ENCODE measurements at places on chromosomes 3 and 15.
A peak's percentile ranks its signal among the peaks of the same experiment; 100 is the strongest.

DNA sequence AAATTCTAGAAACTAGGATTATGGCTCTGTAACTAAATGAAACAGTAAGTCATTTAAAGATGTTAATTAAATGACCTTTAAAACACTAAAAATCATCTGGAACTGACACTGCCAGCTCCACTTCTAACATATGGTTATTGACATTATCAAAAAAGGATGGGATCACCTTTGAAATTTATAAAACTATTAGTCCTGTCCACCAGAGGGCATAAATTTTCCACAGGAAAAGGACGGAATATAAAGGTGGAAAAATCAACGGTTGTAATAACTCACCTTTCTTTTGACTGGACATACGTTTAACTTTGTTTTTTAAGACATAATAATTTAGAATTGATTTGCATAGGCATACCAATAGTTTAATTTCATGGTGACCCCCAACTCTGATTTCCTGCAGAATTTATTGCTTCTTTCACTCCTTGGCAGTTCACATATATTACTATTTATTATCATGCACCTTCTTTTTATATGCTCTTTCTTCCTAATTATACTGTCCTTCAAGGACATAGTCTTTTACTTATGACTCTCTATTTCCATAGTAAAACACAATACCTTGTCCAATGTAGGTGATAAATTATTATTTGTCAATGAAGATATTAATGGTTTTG lies 345.7 kb downstream of the CADM2 start:
- DNase-seq: no peak
- H3K4me3 ChIP-seq: no peak overlapping the region
- H3K36me3 ChIP-seq: no peaks in the 10 kb centered on the region
- H3K27me3 ChIP-seq: no peaks in the 10 kb centered on the region

- no peak overlapping the region for H3K4me3 ChIP-seq
- H3K27me3 ChIP-seq: no peaks in the 10 kb centered on the region
- 0 out of 2 replicates have a peak, but pooled peaks cover 2% of the 10 kb centered on the region for H3K36me3 ChIP-seq
- DNase-seq: no peak
These were observed 40.2 kb downstream of the PPM1L start for GRCh38 chr3:160796089-160796812.

GRCh38 chr3:77404871-77405270 lies 365.0 kb downstream of the ROBO2 start:
- no peak for DNase-seq
- no peaks in the 10 kb centered on the region for H3K27me3 ChIP-seq

DNA sequence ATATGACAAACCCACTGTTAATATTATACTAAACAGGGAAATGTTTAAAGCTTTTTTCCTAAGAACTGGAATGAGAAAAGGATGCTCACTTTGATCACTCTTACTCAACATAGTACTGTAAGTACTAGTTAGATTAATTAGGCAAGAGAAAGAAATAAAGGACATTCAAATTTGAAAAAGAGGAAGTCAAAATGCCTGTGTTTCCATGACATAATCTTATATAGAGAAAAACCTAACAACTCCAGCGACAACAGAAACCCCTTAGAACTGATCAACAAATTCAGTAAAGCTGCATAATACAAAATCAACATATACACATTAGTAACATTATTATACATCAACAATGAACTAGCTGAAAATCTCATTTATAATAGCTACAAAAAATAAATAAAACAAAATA lies 200.6 kb upstream of the ROBO1 start:
- no peak for DNase-seq
- H3K4me3 ChIP-seq: no peak overlapping the region
- no peak overlapping the region for H3K27ac ChIP-seq
- no peaks in the 10 kb centered on the region for H3K36me3 ChIP-seq

DNA sequence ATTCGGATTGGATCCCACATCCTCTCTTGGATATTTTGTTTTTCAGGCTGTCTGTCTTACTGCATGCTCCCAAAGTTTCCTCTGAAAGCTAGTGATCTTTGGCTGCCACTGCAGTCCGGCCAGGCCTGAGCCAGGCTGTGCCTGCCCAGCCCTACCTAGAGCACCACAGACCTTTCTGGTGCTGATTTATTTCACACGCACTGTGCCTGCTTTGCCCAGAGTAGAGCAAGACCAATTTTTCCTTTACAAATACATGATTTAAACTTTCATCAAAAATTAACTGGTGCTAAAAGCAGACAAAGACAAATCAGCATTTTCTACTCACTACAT lies 28.0 kb upstream of the NDUFB4 start:
- peak overlapping the region; percentile 92 for H3K27ac ChIP-seq
- peaks cover 17% of the 10 kb centered on the region for H3K36me3 ChIP-seq
- peak overlapping the region; percentile 47 for H3K4me3 ChIP-seq
- peaks cover 40% of the 10 kb centered on the region for H3K4me1 ChIP-seq
- no peak for DNase-seq

DNA sequence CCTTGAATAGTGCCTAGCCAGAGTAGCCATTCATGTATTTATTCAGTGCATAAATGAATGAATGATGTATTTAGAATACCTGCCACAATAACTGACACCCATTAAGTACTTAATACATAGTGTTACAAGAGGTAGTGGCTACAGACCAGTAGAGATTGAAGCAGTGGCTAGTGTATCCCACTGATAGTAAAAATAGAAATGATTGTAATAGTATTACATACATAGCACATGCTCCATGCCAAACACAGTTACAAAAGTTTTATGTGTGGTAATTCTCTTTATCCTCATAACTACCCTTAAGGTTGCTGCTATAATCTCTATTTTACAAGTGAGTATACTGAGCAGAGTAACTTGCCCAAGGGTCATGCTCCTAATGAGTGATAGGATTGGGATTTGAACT lies 30.3 kb upstream of the SCAANT1 start:
- no peak overlapping the region for H3K4me3 ChIP-seq
- no peaks in the 10 kb centered on the region for H3K36me3 ChIP-seq
- no peaks in the 10 kb centered on the region for H3K27me3 ChIP-seq
- H3K4me1 ChIP-seq: peaks cover 37% of the 10 kb centered on the region
- no peak for DNase-seq

GRCh38 chr3:72182206-72182605 lies 397.3 kb upstream of the PROK2 start:
- H3K36me3 ChIP-seq: no peaks in the 10 kb centered on the region
- no peak for DNase-seq
- peaks cover 2% of the 10 kb centered on the region for H3K27me3 ChIP-seq
- no peak overlapping the region for H3K27ac ChIP-seq

- H3K27ac ChIP-seq: no peak overlapping the region
- no peaks in the 10 kb centered on the region for H3K36me3 ChIP-seq
- H3K4me1 ChIP-seq: peaks cover 6% of the 10 kb centered on the region
These were observed 297.0 kb upstream of the EPHA3 start for GRCh38 chr3:88810455-88810854.

GRCh38 chr3:31157047-31157694 lies 262.7 kb upstream of the GADL1 start:
- no peak for DNase-seq
- H3K4me3 ChIP-seq: no peak overlapping the region
- no peaks in the 10 kb centered on the region for H3K27me3 ChIP-seq
- no peaks in the 10 kb centered on the region for H3K4me1 ChIP-seq

DNA sequence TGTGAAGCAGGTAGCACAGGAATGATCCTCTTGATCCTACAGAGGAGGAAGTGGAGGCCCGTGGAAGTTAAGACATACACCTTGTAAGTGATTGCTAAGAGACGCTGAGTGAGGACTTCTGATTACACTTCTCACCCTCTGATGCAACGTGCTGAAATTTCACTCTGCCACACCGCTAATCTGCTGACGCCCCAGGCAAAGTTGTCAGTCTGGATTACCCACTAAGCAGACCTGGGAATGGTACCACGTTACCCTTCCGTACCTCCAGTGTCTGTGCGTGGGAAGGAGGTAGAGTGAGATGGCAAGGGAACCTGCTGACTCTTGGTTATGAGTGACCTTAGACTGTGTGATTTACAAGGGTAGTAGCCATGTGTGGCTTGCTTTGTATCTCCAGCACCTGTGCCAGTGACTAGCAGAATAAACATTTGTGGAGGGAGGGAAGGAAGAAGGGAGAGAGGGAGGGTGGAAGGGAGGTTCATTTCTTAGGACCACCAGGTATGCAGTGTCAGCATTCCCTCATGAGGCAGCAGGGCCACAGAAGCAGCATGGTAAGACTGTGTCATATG lies 115.0 kb downstream of the ALDH1A2 start:
- H3K4me3 ChIP-seq: no peak overlapping the region
- H3K27me3 ChIP-seq: no peaks in the 10 kb centered on the region
- H3K4me1 ChIP-seq: peaks cover 11% of the 10 kb centered on the region
- no peak for DNase-seq
- H3K36me3 ChIP-seq: no peaks in the 10 kb centered on the region
- no peak overlapping the region for H3K27ac ChIP-seq

DNA sequence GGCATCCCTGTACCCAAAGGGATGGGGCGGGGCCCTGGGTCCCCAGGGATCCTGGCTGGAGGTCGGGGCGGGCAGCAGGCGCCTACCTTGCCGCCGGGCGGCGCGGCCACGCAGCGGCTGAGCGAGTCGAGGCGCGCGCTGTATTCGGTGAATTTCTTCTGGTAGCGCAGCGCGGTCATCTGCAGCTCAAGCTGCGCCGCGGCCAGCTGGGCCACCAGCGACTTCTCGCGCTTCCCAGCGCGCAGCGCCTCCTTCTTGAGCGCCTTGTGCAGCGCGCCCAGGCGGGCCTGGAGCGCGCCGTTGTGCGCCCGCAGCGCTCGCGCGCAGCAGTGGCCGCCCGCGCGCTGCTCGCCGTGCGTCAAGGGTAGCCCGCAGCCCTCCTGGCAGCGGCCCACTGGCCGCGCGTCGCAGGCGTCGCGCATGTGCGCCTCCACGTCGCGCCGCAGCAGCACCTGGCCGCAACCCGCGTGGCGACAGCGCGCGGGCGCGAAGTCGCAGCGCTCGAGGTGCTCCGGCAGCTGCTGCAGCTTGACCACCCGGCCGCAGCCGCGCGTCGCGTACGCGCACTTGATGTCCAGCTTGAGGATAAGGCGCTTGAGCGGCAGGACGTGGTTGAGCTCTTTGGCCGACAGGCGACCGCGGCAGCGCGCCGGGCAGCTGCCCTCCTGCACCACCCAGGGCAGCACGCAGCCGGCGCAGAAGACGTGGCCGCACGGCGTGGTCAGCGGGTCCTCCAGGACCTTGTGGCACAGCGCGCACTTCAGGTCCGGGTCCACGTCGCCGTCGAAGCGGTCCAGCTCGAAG lies 522 bp downstream of the PDZRN3 start:
- peak overlapping the region; percentile 75 for H3K4me3 ChIP-seq
- no peaks in the 10 kb centered on the region for H3K36me3 ChIP-seq
- peaks cover 42% of the 10 kb centered on the region for H3K27me3 ChIP-seq
- H3K4me1 ChIP-seq: peaks cover 35% of the 10 kb centered on the region

DNA sequence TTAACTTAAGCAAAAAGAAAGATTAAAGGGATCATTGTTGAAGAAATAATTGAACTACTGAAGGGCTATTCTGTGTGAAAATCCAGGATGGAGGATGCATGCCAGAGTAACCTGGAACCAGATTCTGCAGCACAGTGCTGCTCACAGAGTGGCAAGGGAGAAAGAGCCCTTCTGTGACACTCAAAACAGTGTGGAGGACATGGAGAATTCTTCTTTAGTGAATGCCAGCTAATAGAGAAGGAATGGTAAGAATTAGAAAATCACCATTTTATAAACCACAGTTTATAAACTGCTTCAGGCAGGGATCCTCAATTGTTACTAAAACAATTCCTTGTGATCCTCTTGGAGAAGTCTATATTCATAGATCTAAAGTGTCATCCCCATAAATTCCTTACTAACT lies 70.4 kb upstream of the ARHGEF26 start:
- no peak overlapping the region for H3K4me3 ChIP-seq
- H3K36me3 ChIP-seq: no peaks in the 10 kb centered on the region
- H3K27ac ChIP-seq: no peak overlapping the region
- H3K27me3 ChIP-seq: no peaks in the 10 kb centered on the region

DNA sequence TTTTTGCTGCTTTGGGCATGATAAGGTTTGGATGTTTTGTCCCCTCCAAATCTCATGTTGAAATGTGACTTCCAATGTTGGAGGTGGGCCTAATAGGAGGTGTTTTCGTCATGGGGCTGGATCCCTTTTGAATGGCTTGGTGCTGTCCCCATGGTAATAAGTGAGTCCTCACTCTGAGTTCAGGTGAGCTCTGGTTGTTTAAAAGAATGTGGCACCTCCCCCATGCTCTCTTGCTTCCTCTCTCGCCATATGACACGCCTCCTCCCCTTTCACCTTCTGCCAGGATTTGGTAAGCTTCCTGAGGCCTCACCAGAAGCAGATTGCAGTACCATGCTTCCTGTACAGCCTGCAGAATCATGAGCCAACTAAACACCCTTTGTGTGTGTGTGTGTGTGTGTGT lies 255.5 kb downstream of the EPHB1 start:
- no peak overlapping the region for H3K27ac ChIP-seq
- H3K36me3 ChIP-seq: no peaks in the 10 kb centered on the region
- no peak for DNase-seq
- no peak overlapping the region for H3K4me3 ChIP-seq
- H3K4me1 ChIP-seq: peaks cover 16% of the 10 kb centered on the region

- peaks cover 23% of the 10 kb centered on the region for H3K36me3 ChIP-seq
- H3K27me3 ChIP-seq: no peaks in the 10 kb centered on the region
These were observed 62.1 kb upstream of the RNU6-1 start for GRCh38 chr15:67901922-67902321.

DNA sequence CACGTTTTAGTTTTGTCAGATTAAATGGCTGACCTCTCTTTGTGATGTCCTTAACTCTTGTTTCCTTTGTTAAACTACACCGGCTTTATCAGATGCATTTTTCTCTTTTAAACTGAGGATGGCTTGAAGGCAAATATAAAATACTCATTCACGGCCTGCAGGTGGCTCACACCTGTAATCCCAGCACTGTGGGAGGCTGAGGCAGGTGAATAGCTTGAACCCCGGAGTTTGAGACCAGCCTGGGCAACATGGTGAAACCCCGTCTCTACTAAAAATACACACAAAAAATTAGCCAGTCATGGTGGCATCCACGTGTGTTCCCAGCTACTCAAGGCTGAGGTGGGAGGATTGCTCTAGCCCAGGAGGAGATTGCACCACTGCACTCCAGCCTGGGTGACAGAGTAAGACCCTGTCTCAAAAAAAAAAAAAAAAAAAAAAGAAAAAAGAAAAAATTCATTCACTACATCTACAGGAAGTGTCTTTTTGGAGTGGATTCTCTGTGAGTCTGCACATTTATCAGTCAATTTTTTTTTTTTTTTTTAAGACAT lies 34.7 kb upstream of the SACM1L start:
- peaks cover 6% of the 10 kb centered on the region for H3K36me3 ChIP-seq
- no peaks in the 10 kb centered on the region for H3K27me3 ChIP-seq
- H3K4me1 ChIP-seq: peaks cover 21% of the 10 kb centered on the region

- H3K27ac ChIP-seq: peak overlapping the region; percentile 82
- peaks cover 30% of the 10 kb centered on the region for H3K4me1 ChIP-seq
- no peaks in the 10 kb centered on the region for H3K36me3 ChIP-seq
- no peak for DNase-seq
These were observed 39.9 kb downstream of the PLCH1 start for GRCh38 chr3:155704771-155705559.

DNA sequence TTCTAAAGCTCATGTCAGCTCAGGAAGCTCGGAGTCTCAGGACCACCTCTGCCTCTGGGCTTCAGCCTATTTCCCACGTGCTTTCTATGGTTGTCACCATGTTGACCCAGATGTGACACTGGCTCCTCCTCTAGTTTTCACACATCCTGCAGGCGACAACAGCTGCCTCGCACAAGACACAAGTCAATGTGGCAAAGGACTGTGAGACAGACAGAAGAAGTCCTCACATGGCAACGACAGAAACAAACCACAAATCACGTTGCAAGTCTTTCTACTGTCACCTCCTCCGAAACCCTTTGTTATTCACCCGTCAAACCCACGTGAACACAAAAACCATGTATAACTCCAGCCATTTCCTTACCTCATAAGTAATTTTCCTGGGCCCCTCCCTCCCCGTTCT lies 194.5 kb downstream of the MEX3B start:
- DNase-seq: no peak
- no peaks in the 10 kb centered on the region for H3K27me3 ChIP-seq
- peaks cover 2% of the 10 kb centered on the region for H3K36me3 ChIP-seq

All from WTC11 (cell line).